LoVo (cell line): ENCODE measurements at places on chromosomes 16 and 17.

- no peak for DNase-seq
These were observed 3.4 kb downstream of the CA7 start for GRCh38 chr16:66847533-66848067.

GRCh38 chr17:49495842-49496182, 719 bp downstream of the NGFR start:
- no peak for DNase-seq

DNA sequence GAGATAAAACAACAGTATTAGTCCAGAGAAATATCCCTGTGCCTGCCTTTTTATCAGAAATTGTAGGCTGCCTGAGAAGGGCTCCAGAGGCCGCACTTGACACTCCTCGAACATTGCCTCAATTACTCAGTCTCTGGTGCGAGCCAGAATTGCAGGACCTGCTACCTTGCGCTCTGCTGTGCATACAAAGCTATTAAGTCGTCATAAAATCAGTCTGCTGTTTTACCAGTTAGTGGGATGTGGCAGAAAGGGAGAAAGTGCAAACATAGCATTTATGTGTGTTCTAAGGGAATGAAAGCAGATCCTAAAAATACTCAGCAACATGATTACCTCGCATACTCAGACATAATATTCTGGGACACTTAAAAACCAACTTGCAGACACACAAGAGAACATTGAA, 70.6 kb downstream of the TMC6 start:
- DNase-seq: no peak

- no peak for DNase-seq
These were observed 37.1 kb downstream of the ARHGAP44 start for GRCh38 chr17:12826431-12826830.

- no peak for DNase-seq
These were observed 116.0 kb upstream of the SOX9 start for GRCh38 chr17:72004611-72005331.

DNA sequence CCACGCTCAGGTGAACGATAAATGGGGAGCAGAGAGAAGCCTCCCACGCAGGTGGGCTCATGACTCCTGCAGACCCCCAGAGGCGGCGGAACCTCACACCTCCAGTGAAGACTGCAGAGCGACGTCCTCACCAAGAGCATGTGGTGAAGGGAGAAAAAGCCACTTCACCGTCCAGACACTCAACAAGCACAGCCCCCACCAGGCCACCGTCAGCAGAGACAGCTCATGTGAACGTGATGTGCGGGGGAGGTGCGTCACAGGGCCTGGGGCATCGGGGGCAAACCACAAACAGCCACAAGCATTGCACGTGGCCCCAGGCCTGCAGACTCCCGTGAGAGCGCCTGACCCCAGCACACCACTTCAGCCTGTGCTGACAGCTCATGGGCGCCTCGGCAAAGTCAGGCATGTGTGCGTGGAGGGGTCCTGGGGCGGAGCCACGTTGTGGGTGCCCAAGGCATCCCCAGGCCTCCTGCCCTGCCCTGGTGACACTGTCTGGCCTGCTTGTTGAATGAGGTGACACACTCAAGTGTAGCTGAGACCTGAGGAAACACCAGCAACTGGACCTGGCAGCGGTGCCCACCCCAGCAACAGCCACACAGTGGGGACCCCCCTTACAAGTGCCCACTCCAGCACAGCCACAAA, 19.0 kb downstream of the LMF1 start:
- DNase-seq: no peak

- DNase-seq: no peak
These were observed 215.5 kb upstream of the RPL38 start for GRCh38 chr17:73987845-73988509.

- no peak for DNase-seq
These were observed 5.0 kb upstream of the DNASE1L2 start for GRCh38 chr16:2231016-2231931.

GRCh38 chr17:38920374-38921291, 4.8 kb upstream of the LASP1NB start:
- no peak for DNase-seq

- peak; percentile 62 for DNase-seq
These were observed at the start of gene RAB26 for GRCh38 chr16:2147981-2148671. RAB26 (plus strand) TSS chr16:2148625; CDS start chr16:2148784, 159 bp downstream.

GRCh38 chr16:52257534-52257933, 289.4 kb downstream of the TOX3 start:
- DNase-seq: no peak

- no peak for DNase-seq
These were observed 269.6 kb downstream of the SNX29 start for GRCh38 chr16:12245921-12246720.

DNA sequence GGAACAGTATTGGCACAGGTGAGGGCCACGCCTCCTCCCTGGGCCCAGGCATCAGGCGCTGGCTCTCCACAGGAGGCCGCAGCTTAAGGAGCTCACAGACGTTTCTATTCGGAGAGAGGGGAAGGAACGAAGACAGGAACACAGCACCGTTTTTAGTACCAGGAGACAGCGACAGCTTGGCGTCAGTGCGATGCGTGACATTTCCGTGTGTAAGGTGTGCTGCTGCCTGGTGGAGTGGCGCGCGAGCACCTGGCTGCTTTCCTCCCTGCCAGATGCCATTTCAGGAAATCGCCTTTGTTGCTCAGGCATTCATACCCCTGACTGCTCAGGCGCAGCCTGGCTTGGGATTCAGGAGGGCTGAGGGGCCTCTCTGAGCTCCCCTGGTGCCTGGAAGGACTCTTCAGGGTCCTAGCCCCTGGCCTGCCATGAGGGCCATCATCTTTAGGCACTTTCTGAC, 367.5 kb downstream of the CPPED1 start:
- DNase-seq: no peak

- DNase-seq: no peak
These were observed 2.4 kb downstream of the SLC16A3 start for GRCh38 chr17:82231312-82231561.

GRCh38 chr16:83901101-83901500, 2.2 kb downstream of the MLYCD start:
- no peak for DNase-seq

DNA sequence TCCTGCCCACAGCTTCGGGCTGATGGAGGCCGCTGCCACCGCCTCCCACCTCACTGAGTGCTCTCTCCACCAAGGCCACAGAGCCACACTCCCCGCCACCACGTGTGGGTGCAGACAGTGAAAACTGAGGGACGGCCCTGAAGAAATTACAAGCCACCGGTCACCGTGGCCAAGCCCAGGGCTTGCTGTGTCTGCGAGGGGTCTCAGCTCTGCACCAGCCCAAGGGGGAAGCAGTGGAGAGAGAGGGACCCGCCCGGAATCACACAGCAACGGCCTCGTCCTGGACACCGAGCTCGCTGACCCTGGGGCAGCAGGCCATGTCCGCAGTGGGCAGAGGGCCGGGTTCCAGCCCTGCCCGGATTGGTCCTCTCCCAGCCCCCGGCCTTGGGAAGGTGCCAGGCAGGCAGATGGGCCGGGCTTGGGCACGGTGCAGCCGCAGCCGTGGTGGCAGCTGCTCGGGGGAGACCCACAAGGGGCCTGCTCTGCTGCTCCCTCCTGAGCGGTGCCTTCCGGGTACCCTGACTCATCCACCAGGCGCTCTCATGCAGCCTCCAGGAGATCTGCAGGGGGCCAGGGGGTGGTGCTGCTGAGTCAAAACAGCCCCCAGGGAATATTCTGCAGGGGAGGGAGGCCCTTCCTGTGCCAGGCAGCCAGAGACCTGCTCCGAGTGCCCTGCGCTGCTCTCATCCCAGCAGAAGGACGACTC, 52.0 kb downstream of the CBFA2T3 start:
- peak; percentile 22 for DNase-seq

DNA sequence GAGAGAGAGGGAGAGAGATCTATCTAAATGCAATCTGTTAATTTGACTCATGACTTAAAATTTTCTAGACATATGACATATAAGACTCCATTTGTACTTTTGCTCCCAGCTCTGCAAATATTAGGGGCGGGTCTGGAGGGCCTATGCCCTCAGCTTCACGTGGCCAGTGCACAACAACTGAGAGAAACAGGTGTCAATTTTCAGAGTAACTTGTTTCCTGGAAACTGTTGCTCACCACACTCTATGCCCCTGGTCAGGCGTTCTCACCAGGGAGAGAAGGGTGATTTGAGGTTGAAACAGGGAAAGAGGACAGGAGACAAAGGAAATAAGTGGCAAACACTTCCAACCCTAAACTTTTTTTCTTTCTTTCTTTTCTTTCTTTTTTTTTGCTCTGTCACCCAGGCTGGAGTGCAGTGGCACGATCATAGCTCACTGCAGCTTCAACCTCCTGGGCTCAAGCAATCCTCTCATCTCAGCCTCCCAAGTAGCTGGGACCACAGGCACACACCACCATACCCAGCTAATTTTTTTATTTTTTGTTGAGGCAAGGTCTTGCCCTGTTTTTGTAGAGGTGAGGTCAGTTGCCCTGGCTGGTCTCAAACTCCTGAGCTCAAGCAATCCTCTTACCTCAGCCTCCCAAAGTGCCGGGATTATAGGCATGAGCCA, 270.0 kb downstream of the SLC39A11 start:
- DNase-seq: no peak

DNA sequence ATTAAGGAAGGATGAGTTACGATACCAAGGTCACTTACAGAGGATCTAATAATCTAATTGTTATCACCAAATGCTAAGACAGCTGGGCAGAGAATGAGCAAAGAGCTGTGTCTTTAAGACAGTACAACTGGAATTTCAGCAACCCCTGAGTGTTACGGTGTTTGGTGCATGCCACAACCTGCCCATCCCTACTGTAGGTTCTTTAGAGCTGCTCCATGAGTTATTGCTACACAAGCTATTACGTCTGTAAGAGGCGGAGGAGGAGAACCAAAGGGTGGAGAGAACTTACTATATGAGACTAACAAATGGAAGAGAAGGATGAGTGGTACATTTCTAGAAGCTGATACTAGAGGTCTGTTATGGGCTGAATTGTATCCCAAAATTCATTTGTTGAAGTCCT, 14.2 kb upstream of the C17orf78 start:
- DNase-seq: no peak

DNA sequence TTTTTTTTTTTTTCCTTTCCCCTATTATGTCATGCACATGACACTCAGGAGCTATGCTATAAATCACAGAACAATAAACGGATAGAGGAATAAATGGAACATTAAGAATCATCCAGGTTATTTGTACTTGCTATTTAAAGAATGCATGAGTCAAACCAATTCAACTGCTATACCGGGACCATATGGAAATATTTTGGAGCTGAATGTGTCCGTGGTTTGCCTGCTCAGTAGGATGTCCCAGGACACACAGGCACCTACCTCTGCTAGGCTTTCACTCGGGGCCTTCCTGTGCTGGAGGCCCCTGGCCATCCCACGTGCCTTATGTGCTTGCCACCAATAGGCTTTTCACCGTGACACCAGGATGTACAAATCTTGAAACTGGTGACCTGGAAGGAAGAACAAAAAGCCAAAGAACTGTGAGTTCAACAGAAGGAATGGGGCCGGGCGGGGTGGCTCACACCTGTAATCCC, 15.3 kb upstream of the SEC14L1 start:
- DNase-seq: peak; percentile 52

- DNase-seq: no peak
These were observed 233.5 kb upstream of the RPL38 start for GRCh38 chr17:73969956-73970355.

DNA sequence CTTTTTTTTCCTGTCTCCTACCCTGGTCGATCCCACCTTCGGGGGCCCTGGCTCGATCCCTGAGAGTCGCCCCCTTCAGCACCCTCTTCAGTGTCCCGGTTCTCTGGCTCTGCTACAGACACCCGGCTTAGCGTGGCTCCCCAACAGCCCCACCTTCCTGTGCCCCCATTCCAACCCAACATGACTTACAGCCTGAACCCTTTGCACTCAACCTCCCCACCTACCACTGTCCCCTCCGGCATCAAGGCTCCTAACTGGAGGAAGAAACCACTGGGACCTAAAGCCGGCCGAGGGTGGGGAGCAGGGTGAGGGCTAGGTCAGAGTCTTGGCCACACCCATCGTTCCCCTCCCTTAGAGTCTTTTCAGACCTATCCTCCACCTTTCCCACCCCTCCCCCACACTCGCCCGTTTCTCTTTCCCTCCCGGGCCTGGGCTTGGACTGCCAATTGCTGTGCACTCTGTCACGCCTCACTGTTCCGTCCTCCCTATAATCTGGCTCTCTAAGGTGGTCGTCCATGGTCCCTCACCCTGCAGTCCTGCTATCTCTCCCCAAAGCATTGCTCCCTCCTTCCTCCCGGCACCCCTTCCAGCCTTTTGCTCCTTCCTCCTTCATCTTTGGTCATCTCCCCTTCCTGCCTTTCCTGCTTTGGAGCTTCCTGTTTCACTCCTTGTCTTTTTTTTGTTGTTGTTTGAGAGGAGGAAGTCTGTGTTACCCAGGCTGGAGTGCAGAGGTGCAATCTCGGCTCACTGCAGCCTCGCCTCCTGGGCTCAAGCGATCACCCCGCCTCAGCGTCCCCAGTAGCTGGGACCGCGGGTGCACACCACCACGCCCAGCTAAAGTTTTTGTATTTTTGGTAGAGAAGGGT, 890 bp upstream of the CLDN7 start:
- peak; percentile 82 for DNase-seq

DNA sequence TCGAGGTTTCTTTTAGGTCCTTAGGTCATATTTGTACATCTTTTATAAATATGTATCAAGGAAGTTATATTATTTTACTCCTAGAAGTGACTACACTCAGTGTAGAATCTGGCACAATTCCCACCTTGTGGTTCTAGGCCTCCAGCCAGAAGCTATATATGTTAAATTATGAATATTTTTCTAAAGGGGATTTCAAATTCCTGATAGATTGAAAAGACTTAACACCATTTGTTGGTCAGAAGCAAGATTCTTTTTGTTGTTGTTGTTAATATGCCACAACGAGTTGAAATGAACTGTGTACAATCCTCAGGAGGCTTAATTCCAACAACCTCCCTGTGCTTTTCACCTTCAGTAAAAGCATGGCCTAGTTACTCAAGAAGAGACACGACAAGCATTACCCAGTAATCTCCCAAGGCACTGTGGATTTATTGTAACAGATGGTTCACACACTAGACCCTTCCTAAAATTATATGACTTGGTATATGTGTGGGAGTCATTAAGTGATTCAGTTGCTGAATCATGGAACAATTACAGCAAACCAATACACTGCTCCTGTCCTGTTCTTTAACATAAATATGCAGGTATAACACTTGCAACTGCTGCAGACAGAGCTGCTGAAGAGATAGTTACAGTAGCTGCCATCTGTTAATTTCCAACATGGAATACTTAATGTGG, 964.4 kb upstream of the GOT2 start:
- DNase-seq: no peak

- DNase-seq: no peak
These were observed 20.8 kb downstream of the GGA3 start for GRCh38 chr17:75240394-75241142.

DNA sequence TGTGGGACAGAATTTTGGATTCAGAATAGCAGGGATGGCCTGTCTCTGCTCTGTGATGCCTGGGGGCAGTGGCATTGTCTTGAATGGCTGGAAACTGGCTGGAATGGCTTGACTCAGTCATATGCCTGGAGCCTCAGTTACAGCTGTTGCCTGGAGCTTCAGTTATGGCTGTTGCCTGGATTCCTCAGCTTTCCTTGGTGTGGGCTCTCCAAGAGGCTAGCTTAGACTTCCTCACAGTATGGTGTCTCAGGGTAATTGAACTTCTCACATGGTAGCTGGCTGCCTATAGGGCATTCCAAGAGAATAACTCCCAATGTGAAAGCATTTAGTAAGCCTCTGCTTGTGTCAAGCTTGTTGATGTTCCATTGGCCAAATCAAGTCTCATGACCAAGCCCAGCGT, 21.1 kb downstream of the KRT23 start:
- DNase-seq: no peak

- no peak for DNase-seq
These were observed 4.9 kb downstream of the P3H4 start for GRCh38 chr17:41806685-41807445.

GRCh38 chr16:57529391-57530103, 6.8 kb downstream of the CCDC102A start:
- DNase-seq: no peak
